ENCODE measurements at places on chromosomes 13 and 19.
A peak's percentile ranks its signal among the peaks of the same experiment; 100 is the strongest.

DNA sequence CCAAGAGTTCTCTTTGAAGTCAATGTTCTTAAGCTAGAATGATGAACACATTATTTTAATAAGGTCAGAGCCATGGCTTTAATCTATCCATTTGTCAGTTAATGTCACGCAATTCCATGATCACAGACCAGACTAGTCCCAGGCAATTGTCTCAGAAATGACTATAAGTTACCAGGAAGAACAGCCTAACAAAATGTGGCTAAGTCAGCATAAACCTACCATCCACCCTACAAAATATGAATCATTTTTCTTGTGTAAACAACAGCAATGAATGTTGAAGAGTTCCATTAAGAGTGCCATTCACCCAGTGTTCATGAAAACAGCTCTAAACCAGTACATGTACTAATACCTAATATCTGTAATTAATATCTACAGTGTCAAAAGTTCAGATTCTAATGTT is 127.5 kb downstream of the KCTD12 start:
- DNase-seq: no peak

DNA sequence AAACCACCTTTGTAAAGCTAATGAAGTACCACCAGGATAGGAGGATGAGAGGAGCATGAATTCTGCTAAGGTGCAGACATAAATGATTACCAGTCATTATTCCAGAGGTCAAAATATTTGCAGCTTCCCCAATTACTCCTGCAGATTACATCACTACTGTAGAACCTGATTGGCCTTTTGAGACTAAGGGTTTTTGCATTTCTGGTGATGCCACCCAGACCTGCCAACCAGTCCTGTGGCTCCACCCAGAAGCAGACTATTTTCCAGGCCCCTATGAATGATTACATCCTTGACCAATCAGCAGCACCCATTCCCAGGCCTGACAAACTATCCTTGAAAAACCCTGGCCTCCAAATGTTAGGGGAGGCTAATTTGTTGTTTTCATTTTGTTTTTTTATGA is 11.2 kb upstream of the KCNC3 start:
- no peak for DNase-seq

DNA sequence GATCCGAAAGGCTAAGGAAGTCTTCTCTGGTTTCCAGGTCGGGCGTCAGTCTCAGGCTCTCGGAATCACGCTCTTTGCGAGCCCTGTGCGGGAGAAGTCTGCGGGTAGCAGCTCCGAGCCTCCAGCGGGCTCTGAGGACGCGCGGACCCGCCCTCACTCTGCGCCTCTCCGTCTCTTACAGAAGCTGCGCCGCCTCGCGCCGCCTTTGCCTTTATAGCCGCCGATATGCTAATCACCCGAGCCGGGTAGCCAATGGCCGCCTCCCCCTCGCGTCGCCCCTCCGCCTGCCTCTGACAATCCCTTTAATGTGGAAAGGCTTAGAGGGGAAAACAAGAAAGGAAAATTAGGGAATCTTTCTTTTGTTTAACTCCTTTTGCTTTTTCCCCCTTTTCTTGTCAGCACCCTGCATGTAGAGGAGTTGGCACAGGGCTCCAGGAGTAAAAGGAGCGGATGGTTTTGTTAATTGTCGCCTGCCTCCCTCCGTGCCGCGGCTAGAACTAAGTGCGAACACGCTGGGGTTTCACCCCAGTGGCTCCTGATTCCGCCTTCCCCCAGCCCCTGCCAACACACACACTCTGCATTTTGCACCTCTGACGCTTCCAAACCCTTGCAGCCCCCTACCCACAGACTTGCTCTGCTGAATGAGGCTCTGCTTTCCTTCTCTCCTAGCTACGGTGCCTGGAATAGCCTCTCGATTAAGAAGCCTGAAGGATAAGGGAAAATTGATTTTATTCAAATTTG is at the start of gene PCDH8:
TSS of gene PCDH8 (minus strand) at position 186 of the 741 bp plus-strand sequence. CDS start 204 bp downstream, outside the sequence.
- no peak for DNase-seq

GRCh38 chr13:93758575-93758974 is 532.0 kb downstream of the GPC6 start:
- no peak for DNase-seq

DNA sequence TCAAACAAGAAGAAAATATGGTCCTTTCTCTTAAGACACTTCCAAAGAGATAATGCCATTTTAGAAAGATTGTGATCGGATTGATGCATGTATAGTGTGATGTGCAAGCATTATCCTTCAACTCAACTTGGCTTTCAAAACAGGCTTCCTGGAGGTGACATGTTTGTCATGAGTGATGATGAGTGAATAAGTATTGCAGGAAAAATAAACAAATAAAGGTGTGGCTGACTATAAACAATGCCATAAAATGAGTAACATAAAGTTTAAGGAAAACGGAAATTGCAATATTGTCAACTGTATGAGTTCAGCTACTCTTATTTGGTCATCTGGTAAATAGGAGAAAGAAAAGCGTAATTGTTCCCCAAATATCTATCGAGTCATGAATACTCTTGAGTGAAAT is 1283.7 kb downstream of the PCDH9 start:
- DNase-seq: no peak

DNA sequence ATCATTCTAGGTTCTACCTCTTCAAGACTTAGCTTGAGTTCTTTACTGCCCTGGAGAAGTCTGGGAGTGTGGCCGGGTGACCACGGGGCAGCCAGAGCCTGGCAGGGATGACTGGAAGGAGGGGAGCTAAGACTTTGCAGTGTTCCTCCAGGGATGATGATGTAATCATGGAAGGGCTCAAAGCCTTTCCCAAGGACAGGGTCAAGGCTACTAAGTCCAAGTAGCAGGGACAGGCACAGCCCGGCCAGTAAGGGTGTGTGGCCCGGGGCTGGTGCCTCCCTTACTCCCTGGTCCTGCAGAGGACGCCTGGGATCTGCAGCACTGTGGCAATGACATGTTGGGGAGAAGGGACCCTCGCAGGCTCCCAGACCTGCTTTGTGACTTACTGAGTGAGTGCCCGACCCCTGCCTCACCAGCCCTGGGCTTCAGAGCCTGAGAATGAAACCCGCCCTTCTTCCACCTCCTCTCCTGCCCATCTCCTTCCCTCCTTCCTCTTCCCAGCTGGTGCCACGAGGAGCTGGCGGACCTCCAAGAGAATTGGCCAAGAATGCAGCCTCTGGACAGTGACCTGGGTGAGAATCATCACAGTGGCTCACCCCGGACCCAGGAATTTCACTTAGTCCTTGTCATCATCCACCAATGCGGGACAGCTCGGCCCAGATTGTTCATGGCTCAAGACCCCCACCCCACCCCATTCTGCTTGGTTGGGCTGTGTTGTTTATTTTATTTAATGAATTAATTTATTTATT is 15.6 kb upstream of the FBXO17 start:
- no peak for DNase-seq

- DNase-seq: peak; percentile 23
Measured at GRCh38 chr13:49935171-49936074, 717 bp downstream of the SPRYD7 start.

GRCh38 chr19:7852851-7853769 is 21.1 kb downstream of the PRR36 start:
- DNase-seq: peak; percentile 60

DNA sequence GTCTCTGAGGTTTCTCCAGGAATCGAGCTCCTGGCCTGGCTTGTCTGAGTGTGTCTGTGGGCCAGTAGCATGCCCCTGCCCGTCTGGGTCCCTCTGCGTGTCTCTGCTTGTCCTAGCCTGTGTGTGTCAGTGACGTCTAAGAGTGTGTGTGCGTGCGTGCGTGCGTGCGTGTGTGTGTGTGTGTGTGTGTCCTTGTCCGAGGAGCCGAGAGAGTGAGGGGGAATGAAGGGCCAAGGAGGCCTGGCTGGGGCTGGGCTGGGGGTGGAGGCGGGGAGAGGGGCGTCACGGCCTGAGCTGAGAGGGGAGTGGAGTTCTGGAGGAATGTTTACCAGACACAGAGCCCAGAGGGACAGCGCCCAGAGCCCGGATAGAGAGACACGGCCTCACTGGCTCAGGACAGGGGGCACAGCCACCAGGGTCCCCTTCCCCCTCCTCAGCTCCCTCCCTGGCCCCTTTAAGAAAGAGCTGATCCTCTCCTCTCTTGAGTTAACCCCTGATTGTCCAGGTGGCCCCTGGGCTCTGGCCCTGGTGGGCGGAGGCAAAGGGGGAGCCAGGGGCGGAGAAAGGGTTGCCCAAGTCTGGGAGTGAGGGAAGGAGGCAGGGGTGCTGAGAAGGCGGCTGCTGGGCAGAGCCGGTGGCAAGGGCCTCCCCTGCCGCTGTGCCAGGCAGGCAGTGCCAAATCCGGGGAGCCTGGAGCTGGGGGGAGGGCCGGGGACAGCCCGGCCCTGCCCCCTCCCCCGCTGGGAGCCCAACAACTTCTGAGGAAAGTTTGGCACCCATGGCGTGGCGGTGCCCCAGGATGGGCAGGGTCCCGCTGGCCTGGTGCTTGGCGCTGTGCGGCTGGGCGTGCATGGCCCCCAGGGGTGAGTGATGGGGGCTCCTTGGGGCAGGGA is at the start of gene AXL:
TSS of gene AXL (plus strand) at position 609 of the 893 bp plus-strand sequence. CDS start at position 779, 170 bp downstream.
- DNase-seq: no peak

DNA sequence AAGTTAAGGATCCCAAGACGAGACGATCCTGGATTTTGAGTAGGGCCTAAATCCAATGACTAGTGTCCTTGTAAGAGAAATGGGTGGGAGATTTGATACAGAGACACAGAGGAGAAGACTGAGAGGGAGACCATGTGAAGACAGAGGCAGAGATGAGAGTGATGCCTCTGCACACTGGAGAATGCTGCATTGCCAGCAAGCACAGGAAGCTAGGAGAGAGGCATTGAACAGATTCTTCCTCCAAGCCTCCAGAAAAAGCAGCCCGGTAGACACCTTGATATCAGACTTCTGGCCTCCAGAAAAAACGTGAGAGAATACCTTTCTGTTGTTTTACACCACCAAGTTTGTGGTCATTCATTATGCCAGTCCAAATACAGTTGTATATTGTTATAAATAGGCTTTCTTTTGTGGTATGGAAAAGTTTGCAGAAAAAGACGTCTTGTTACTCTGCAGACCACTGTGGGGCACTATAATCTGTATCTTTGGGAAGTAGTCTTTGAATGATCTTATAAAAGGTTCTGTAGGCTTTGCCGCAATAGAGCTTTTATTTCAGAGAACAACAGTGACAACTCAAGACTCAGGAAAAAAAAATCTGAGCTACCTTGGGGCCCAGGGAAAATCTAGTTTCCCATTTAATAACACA is 17.9 kb upstream of the RFC3 start:
- DNase-seq: no peak

- DNase-seq: no peak
Measured at GRCh38 chr13:109728061-109728460, 58.3 kb downstream of the IRS2 start.

DNA sequence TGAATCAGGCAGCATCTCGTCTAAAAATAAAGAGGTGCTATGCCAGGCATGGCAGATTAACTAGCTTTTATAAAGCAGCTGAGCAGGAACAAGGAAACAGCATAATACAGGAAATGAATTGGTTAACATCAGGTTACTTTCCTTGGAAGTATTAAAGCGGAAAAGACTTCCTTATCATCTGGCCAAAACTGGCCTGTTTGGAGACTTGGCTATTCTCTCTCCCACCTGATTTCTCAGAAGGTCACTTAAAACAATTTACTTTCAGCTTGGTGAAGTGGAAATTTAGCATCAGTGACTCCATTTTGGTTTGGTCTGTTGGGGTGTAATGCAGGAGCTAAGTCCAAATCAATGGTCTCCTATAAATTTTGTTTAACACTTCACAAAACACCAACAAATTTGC is 191.6 kb downstream of the NUFIP1 start:
- DNase-seq: no peak

GRCh38 chr13:97263160-97263559 is 41.0 kb downstream of the MBNL2 start:
- no peak for DNase-seq

- no peak for DNase-seq
Measured at GRCh38 chr19:11480715-11481533, at the start of gene ELAVL3. Gene ELAVL3 (minus strand): TSS chr19:11481046. CDS start chr19:11480608, 438 bp downstream.

DNA sequence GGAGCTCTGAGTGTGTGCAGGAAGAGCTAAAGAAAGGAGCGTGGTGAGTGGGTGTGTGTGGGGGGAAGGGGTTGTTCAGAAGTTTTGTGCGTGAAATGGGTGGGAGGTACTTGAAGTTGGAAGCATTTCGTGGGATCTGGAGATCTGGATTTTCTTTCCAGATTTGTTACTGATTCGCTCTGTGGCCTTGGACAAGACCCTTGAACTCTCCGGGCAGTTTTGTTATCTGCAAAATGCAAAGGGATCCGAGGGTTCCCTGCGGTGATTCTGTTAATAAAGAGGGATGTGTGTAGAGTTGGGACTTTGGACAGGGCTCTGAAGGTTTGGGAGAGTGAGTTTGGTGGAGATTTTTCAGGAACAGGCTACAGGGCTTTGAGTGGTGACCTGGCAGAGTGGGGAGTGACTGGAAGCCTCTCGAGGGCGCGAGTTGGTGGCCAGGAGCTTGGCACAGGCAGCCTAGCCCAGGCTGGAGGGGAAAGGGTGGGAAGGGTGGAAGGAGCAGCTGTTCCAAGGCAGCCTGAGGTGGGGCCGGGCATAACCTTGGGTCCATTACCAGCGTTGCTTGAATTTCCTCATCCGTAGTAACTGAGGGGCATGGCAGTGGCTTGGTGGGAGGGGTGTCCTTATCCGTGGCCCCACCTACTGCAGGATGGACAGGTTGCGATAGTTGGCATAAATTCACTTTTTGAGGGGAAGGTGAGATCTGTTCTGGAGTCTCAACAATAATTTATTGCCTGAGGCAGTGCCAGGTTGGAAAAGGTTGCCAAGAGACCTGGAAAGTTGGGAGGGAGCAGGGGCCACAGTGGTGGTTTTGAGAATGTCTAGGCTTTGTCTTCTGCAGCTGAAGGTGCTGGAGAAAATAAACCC is 2.1 kb downstream of the ACTN4 start:
- no peak for DNase-seq

DNA sequence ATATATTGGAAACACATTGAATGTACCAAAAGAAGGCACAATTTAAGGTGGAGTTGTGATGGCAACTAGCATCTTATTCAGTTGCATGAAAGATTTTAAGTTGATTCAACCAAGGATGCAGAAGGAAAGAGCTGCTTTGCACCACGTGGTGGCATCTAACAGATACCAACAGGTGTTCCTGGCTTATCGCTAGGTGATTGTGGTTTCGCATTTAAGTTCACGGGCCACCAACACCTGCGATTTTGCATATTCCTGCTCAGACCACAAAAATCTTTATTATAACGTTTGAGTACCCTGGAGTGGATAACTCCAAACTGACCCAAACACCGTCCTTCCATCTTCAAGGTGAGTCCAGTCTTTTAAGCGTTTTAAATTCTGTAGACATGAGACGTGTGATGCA is 45.3 kb downstream of the RGCC start:
- no peak for DNase-seq

DNA sequence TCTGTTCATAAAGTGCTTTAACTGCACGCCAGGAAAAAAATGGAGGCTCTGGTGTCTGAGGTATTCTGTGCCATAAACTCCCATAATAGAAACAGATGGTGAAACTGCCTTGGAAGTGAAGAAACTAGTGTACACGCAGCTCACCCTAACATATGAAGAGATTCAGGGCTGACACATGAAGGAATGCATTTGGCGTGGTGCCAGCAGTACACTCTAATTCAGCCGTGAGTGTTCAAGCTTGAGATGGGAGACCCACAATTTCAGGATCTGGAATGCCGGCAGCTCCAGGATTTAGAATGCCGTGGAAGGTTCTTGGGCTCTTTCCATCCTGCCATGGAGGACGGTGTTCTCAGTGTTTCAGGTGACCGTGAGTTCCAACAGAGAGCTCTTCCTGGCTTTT is 478.4 kb downstream of the TSHZ3 start:
- no peak for DNase-seq

All from stimulated activated CD4-positive, alpha-beta T cell treated with anti-CD3 and anti-CD28 coated beads, Interleukin-12 subunit alpha, Interleukin-12 subunit beta, amount 100 ng/mL, for 24 hours (primary cell).